ENCODE measurements at places on chromosomes 6 and 20.
A peak's percentile ranks its signal among the peaks of the same experiment; 100 is the strongest.

DNA sequence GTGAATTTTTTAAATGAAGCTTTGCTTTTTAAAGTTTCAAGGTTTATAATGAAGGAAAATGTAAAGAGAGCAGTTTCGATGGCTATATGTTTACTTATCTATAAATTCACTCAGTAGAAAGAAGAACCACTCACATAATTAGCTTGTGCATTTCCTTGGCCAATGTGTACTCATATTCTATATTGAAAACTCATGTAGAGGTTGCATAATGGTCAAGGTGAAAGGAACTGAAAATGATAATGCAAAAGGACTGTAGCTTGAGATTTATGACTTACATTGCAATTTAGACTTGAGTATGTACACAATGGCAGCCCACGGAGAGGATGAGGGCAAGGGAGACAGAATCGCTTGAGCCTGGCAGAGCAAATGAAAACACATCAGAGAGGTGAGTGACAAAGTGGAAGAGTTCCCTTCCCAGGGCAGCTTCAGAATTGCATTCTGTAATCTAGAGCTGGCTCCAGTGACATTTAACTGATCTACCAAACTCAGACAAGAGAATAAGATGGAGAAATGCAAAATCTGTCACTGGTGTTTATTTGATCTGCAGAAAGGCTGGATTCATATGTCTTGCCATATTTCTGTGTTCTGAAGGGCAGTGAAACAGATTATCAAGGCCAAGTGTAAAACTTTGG lies 191.8 kb downstream of the TMEM200A start:
- DNase-seq, result no peak

DNA sequence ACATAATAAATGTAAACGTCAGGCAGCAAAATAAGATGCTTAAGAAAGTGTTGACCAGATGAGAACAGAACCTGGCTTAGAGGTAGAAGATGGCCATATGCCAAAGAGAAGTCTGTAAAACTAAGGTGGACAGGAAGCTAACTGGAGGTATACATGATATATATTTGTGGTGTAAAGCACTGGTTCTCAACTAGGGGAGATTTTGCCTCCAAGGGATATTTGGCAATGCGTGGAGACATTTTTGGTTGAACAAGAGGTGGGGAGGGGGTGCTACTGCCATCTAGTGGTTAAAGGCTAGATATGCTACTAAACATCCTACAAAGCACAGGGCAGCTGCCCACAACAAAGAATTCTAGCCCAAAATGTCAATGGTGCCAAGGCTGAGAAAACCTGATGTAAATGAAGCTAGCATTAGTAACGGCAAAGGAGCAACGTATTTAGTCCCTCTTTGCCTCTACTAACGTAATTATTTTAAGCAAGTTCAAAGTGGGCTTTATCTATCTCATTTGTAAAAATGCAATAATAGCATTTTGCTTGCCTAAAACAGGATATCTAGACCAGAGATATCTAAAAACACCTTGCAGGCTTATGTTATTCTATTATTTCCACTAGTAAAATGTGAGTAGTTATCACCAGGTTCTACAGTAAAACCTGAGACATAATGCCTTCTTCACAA lies 182.6 kb downstream of the RNGTT start:
- DNase-seq, result peak; percentile 82

GRCh38 chr6:158242071-158242606 lies 70.1 kb upstream of the TULP4 start:
- DNase-seq, result no peak

- peak; percentile 29 for DNase-seq
Measured at GRCh38 chr6:160756871-160757270, 54.8 kb downstream of the PLG start.

DNA sequence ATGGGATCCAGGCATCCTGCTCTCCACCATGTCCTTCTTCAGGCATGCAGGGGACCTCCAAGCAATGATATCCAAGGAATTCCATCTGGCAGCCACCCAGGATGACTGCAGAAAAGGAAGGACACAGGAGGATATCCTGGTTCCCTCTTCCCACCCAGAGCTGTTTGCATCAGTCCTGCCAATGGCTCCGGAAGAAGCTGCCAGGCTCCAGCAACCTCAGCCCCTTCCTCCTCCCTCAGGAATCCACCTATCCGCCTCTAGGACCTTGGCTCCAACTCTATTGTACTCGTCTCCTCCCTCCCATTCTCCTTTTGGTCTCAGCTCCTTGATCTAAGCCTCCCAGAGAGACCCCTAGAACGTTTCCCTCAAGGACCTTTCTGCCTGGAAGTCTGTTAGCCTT lies 733 bp upstream of the PSORS1C2 start:
- no peak for DNase-seq

DNA sequence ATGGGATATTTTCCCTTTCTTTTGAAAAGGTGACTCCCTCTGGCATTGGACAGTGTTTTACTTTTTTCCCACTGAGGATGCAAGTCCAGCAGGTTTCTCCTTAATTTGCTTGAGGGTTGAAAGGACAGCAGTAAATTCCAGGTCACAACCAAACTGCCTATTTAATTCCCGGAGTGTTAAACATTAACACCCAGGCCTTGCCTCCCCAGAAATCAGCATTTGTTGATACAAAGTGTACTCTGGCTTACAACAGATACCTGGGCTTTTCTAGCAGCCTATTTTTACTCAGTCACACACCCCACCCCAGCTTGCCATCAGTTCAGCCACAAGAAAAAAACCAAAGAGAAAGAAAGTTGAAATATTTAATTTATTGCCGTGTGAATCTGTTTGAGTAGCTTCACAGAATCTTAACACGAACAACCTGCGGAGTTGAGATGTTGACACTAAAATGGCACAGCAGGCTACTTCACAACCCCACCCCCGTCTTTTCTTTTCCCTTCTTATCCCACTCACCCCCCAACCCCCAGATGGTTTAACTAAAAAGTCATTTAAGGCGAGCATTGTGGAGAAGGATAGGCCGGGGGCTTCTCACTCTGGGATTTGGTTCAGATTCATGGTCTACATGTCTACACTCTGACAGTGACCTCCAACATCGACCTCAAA lies 45.7 kb downstream of the MYLIP start:
- DNase-seq, result no peak

GRCh38 chr6:169208011-169208410 lies 45.6 kb downstream of the THBS2 start:
- DNase-seq, result no peak

- peak; percentile 51 for DNase-seq
Measured at GRCh38 chr6:49923826-49924225, 40.1 kb downstream of the DEFB114 start.

- peak; percentile 27 for DNase-seq
Measured at GRCh38 chr6:160102956-160103824, 18.4 kb upstream of the SLC22A1 start.

- DNase-seq, result no peak
Measured at GRCh38 chr6:74557236-74557635, 648.6 kb downstream of the COL12A1 start.

GRCh38 chr20:48025051-48025515 lies 239.8 kb upstream of the SULF2 start:
- DNase-seq, result peak; percentile 61

DNA sequence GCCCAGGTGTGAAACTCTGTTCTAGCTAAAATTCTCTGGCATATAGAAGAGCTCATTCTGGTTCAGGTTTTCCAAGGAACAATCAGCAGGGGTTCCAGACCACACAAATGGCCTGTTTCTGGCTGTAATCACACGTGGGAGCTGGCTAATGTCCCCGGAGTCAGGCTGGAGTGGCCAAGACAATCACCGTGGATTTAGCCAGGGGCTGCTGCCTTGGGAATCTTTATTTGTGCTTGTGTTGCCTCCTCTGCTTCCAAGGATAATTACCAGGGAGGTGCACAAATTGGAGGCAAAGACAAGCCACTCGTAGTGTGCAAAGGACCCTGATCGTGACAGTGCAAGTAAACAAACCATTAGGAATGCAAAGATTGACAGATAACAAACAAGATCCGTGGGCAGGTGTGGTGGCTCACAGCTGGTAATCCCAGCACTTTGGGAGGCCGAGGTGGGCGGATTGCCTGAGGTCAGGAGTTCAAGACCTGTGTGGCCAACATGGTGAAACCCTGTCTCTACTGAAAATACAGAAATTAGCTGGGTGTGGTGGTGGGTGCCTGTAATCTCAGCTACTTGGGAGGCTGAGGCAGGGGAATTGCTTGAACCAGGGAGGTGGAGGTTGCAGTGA lies 77.3 kb downstream of the KCNB1 start:
- no peak for DNase-seq

DNA sequence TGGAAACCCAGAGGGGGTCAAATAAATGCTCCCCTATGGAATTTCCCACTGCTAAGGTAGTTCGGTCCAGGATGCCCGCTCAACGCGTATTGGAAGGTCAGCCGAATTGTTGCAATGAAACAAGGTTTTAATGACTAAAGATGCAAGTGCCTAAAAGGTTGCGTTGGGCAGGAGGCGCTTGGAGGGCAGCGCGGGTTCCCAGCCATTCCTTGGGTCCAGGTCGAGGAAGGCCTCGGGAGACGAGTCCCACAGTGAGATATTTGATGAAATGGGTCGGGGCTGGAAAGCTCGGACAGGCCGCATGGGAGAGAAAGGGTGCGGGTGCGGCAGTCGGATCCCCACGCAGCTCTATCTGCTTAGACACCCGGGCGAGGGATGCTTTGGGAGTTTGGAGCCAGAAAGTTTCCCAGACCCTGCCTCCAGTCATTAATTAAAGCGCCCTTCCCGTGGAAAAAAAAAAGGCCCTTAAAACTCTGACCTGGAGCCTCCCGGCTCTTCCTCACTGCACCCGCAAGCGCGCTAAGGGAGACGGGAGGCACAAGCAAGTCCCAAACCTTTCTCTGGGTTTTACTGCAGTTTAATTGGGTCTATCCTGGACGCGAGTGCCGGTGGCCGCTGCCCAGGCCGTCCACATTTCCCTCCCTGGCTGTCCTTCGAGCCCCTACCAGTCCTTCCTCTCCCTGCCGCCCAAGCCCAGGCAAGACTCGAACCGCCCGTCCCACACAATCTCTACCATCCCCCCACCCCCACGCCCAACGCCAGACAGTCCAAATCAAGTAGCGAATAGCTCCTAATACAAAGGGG lies 24.2 kb downstream of the TFAP2A start:
- DNase-seq, result no peak

DNA sequence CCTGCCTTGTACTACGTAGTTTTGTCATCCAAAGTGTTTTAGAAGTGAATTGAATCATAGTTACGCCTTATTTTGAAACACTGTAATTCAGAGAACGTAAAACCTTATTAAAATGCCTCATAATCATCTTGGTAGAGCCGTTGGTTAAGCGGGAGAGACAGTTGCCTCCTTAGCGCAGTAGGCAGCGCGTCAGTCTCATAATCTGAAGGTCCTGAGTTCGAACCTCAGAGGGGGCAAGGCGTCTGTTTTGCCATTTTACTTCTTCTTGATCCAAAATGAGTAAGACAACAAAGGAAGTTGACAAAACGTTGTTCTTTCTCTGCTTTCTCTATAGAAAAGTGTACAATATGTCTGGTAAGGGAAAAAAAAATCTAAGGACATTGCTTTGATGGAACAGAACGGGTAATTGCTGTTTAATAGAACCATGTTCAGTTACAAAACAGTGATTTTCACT lies 20.7 kb upstream of the TRIM27 start:
- peak; percentile 94 for DNase-seq

- no peak for DNase-seq
Measured at GRCh38 chr6:43271103-43271815, 26.8 kb upstream of the SLC22A7 start.

- DNase-seq, result no peak
Measured at GRCh38 chr6:35973670-35974222, 50.7 kb downstream of the SLC26A8 start.

- no peak for DNase-seq
Measured at GRCh38 chr6:23456396-23456795, 669.6 kb upstream of the NRSN1 start.

- peak; percentile 28 for DNase-seq
Measured at GRCh38 chr6:53062169-53062539, 3.0 kb upstream of the FBXO9 start.

DNA sequence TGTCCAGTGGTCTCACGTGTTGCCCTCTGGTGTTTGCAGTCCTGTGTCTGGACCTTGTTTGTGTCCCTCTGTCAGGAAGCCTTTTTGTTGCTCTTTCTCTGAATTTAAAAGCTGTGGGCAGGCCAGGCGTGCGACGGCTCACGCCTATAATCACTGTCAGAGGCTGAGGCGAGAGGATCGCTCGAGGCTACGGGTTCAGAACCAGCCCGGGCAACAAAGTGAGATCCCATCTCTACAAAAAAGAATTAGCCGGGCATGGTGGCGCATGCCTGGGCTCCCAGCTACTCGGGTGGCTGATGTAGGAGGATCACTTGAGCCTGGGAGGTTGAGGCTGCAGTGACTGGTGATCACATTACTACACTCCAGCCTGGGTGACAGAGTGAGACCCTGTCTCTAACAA lies 28.5 kb downstream of the OSBPL2 start:
- DNase-seq, result no peak

GRCh38 chr6:93751969-93752368 lies 332.6 kb upstream of the EPHA7 start:
- DNase-seq, result no peak

DNA sequence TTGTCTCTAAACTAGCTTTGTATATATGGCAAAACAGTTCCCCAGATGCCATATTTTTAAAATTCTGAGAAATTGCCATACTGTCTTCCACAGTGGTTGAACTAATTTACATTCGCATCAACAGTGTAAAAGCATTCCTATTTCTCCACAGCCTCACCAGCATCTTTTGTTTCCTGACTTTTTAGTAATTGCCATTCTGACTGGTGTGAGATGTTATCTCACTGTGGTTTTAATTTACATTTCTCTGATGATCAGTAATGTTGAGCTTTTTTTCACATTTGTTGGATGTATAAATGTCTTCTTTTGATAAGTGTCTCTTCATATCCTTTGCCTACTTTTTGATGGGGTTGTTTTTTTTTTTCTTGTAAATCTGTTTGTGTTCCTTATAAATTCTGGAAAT lies 1222.7 kb upstream of the CITED2 start:
- no peak for DNase-seq

- no peak for DNase-seq
Measured at GRCh38 chr6:39925931-39926290, 8.4 kb downstream of the MOCS1 start.

GRCh38 chr6:92879526-92879925 lies 539.8 kb downstream of the EPHA7 start:
- no peak for DNase-seq

- DNase-seq, result no peak
Measured at GRCh38 chr20:1467355-1468116, 887 bp upstream of the NSFL1C start.

DNA sequence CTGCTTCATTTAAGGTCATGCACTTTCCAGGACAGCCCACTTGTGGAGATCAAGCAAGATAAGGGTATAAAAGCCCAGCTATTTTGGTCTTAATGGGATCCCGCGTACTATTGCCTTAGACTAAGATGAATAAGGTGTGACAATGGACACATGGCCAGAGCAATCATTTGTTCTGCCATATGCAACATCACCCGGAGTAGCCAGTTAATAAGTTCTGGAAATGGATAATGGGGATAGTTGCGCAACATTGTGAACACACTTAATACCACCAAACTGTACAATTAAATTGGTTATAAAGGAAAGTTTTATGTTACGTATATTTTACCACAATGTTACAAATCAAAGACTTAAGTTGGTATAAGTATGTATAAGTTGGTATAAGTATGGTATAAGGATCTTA lies 674.5 kb downstream of the HDGFL1 start:
- DNase-seq, result no peak
